ENCODE measurements at places on chromosomes 4 and X.
A peak's percentile ranks its signal among the peaks of the same experiment; 100 is the strongest.

DNA sequence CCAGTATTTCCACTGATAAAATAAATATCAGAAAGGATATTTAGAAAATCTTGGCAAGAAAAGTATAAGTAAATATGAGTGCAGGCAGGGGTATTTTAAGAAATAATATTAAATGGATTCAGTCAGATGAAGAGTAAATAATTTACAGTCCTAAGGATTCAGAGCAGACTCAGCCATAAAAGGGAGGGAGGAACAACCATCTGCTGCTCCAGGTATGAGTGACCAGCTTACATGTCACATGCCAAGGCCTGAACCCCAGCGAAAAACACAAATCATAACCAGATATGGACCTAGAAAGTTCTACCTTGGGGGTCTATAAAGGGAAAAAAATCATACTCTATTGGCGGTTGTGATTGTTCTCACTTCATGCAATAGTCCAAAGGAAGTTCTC lies 166.8 kb downstream of the COL4A6 start:
- DNase-seq: no peak

DNA sequence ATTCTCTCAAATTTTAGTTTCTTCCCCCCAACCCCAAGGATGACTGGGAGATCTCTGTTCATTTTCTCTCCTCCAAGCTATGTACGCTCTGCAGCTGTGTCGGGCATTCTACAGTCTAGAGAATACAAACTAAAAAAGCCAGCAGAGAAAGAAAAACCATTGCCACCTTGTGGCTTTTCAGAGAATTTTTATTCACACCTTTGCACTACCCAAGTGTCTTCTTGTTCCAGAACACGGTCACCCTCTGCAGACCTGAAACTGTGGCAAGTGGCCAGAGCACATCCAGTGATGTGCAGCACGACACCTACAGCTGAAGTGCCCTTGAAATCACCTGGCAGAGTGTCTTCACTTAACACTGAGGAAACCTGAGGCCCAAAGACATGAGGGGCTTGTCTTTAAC lies 68.6 kb downstream of the CHST7 start:
- no peak for DNase-seq

- DNase-seq: no peak
Measured at GRCh38 chrX:37918168-37918567, 70.8 kb upstream of the DYNLT3 start.

- peak; percentile 1 for DNase-seq
Measured at GRCh38 chr4:166941629-166942028, 292.7 kb downstream of the SPOCK3 start.

- DNase-seq: no peak
Measured at GRCh38 chr4:89521826-89522225, 214.2 kb upstream of the GPRIN3 start.

DNA sequence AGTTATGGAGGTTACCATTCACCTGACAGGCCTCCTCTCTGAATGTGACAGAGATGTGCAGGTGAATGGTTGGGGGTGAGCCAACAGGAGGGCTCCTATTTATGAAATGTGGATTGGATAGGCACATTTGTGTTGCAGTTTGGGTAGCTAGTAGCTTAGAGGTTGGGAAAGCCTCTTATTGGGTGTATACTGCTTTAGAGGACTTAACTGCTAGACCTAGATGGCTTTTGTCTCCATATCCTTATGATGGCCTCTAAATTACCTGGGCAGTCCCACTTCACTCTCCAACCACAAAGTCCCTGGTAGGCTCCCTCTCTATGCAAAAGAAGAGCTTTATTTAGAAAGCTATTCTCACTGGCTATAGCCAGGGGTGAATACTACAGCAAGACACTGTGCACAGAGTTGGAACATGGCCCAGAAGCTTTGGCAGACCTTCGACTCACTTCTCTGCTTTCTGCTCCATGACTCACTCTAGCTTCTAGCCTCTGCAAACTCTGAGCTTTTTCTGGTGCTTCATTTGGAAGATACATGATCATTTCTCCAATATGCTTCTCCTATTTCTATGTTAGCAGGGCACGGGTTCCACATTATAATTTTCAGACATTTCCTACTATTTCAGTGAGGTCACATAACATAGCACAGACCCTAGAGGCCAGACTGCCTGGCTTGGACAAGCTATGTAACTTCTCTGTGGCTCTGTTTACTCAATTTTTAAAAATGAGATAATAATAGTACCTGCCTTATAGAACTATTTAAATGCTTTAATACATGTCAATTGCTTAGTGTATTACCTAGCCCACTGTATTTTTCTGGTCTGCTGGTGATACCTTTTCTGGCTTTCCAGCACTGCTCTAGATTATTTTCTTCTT lies 6.0 kb upstream of the VGLL1 start:
- no peak for DNase-seq

- no peak for DNase-seq
Measured at GRCh38 chr4:150948074-150948473, 67.0 kb downstream of the LRBA start.

DNA sequence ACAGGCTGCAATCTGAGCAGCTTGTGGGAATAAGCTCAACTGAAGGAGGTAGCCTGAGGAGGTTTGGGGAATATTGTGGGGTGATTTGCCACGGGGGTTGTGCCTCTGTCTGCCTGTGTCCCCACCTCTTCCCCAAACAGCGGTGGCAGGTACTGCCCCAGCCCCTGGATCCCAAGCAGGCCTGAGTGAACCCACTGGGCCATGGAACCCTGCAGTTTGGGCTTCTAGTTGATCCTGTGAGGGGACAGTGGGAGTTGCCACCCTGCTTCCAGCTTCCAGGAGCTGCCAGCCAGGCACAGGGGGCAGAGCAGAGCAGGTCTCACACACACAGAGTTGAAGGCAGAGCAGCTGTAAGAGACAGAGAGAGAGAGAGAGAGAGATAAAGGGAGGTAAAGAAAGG lies 97.4 kb downstream of the PJA1 start:
- no peak for DNase-seq

GRCh38 chr4:10122236-10122932 lies 5.8 kb upstream of the WDR1 start:
- DNase-seq: no peak

DNA sequence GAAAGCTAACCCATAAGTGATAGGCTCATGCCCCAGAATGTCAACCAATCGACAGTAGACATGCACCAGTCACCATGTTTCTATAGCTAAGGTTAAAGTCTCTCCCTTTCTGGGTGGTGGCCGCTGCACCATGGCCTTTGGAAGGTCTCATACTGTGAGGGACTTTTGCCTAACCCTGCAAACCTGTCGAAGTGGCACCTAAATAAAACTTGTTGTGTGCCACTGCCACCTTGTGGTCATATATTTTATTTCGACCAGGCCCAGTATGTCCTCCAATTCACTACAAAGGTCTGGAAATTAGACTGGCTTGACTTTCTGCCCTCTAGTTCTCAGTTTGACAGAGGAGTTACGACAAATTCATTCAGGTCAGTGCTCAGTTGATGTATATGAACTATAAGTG lies 163.1 kb downstream of the SMARCA1 start:
- DNase-seq: peak; percentile 41

GRCh38 chr4:121791481-121791880 lies 9.6 kb upstream of the EXOSC9 start:
- DNase-seq: no peak

- DNase-seq: no peak
Measured at GRCh38 chr4:4820261-4820660, 39.2 kb upstream of the MSX1 start.

- DNase-seq: no peak
Measured at GRCh38 chr4:61442936-61443335, 242.8 kb downstream of the ADGRL3 start.

DNA sequence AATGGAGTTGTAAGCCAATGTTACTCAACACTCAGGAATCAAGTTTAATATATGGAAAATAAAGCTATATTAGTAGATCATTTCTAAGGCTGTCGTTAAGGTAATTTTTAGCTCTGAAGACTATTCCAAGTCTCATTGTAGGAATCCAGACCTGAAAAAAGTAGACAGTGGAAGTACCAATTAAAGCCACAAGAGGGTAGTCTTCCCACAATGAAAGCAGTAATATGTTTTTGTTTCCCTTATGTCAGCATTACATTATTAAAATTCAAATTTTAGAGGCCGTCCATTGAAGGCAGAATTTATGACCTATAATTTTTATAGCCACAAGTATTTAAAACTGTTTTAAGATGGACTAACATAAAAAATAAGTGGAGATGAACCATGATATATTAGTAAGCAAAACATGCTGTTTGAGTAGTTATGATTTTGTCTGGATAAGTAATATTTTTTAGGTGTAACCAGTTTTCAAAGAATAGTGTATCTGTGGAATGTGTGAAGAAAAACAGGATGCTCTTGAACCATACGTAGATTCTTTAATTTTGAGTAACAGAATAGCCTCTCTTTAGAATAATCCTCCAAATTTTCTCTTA lies 372.6 kb upstream of the TECRL start:
- no peak for DNase-seq

DNA sequence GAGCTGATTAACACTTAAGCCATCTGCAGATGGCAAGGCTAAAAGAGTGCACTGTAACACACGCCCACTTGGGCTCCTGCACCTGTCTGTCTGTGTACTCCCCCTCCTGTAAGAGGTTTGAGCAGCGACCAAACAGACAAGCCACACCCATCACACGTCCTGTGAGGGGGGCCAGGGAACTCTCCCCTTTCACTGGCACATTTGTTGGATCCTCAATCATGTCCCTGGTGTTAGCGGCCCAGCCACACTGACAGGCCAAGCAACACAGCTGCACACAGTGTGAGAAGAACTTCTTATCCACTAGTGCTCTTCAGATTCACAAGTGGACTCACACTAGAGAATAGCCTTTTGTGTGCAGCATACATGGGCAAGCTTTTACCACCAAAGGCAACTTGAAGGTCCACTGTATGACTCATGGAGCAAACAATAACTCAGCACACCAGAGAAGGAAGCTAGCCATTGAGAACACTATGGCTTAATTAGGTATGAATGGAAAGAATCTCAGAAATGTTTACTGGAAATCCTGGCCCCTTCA lies 29.1 kb upstream of the UTP14A start:
- DNase-seq: no peak

DNA sequence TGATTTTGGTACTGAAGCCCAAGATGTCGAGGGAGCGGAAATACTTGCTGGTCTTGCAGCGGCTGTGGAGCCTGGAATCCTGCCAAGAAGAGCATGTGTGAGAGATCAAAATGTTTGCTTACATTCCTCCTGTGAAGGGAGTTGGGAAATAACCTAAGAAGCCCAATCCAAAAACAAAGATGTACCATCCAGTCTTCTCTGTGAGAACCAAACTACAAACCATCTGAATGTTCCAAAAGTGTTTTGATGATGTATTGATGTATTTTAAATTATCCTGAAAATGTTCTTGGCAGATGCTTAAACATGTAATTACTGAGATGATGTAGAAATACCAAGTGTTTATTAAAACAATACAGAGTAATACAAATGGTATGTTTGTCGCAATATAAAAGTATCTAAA lies 10.1 kb upstream of the ADH1A start:
- no peak for DNase-seq

GRCh38 chr4:63618883-63619718 lies 790.1 kb downstream of the TECRL start:
- DNase-seq: no peak

DNA sequence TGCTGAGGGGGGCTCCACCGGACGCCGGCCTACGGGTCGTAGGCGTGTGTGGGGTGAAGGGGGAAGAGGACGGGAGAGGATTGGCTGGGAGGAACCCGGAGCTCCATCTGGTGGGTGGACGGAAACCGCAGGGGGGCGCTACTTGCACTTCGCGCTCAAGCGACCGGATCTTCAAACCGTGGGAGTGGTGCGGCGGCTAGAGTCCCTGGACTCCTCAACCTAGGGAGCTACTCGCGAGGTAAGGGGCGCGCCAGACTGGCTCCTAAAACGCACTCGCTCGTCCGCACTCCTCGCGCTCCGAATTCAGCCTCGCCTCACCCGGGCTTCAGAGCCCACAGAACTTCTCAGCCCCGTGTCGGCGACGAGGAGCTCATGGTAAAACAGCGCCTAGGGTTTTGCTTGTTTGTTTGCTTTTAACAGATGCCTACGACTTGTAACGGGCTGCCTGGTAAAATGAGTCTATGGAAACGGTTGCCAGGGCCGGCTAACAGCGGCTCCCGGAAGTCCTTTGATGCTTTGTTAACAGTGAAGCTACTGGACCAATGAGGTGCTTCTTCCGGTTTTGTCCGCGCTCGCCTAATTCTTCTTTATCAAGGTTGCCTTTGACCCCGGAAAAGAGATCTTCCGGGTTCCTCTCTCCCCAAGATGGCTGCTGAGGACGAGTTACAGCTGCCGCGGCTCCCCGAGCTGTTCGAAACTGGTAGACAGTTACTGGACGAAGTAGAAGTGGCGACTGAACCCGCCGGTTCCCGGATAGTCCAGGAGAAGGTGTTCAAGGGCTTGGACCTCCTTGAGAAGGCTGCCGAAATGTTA lies at the start of gene IGBP1:
Gene IGBP1 (plus strand): TSS at position 145 of the 813 bp plus-strand sequence. CDS start 501 bp downstream, at position 646.
- peak; percentile 44 for DNase-seq

Measured in stimulated activated CD4-positive, alpha-beta T cell treated with anti-CD3 and anti-CD28 coated beads, Interleukin-15, amount 100 ng/mL, for 48 hours (primary cell).